Fibroblast of the conjunctiva (primary cell): ENCODE measurements at places on chromosomes 2 and 18.

- DNase-seq: no peak
These were observed at the start of gene GREB1L for GRCh38 chr18:21242141-21242779. Gene GREB1L, plus strand, starts transcription at chr18:21242232. Its CDS starts 141,287 bp downstream, at chr18:21383519.

- DNase-seq: no peak
These were observed 119.9 kb downstream of the LYPD1 start for GRCh38 chr2:132549935-132550670.

GRCh38 chr2:161146996-161147395 is 13.2 kb upstream of the TANK start:
- no peak for DNase-seq

- no peak for DNase-seq
These were observed 35.7 kb downstream of the INHBB start for GRCh38 chr2:120381661-120382060.
